ENCODE measurements at places on chromosomes 13 and 19.

- DNase-seq = no peak
Measured at GRCh38 chr13:79398127-79398526, 7.9 kb downstream of the RBM26 start.

DNA sequence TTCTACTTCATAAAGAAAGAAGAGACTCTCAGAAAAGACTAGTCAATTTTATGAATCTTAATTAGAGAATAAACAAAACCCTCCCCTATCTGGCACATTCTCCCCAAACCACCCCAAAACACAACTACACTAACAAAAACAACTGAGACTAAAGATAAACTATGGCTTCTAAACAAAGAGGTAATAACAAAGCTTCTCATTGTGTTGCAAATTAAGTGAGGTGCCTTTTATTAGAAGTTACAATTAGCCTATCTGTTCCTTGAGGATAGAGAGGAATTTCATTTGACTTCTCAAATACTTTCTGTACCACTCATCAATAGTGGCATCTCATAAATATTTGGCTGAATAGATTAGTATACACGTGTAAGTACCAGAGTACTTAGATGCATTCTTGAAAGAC, 1196.2 kb downstream of the PCDH9 start:
- no peak for DNase-seq

- no peak for DNase-seq
Measured at GRCh38 chr13:33497146-33497845, 211.7 kb upstream of the STARD13 start.

DNA sequence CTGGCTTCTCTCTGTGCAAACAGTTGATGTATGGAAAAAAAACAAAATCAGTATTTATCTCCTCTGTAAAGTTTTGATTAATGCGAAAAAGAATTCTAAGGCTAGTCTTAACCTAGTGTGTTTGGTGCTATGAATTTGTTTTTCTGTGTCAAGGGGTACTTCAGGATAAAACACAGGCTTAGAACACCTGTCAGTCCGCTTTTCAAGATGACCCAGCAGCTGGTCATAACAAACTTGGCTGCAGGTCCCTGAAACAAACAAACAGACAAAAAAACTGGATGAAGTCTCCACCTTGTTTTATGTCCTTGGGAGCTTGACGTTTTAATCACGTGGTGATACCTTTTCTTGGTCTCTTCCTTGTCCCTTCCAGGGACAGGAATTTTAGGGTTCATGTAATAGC, 689.3 kb downstream of the UQCRFS1 start:
- no peak for DNase-seq

- DNase-seq = peak; percentile 17
Measured at GRCh38 chr13:22793598-22794134, 387.1 kb upstream of the SGCG start.

DNA sequence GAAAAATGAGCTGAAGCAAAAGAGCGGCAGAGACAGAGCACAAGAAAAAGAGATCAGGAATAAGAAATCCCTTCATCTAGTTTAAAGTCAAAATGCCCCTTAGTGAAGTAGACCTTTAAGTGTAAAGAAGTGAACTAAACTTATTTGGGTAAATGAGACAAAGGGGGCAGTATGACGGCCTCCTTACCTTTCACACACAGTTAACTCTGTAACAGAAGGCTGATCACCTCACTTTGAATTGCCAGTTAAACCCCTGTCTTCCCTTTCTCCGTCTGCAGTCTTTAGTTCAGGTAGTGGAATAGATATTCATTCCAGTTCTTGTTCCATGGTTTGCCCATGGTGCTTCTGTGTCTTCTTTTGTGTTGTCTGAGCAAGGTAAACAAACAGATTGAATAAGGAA, 1029.8 kb downstream of the DIAPH3 start:
- DNase-seq = no peak

- DNase-seq = no peak
Measured at GRCh38 chr13:111470933-111471332, 150.5 kb downstream of the TEX29 start.

GRCh38 chr13:113057084-113057483, 48.5 kb upstream of the F7 start:
- DNase-seq = no peak

DNA sequence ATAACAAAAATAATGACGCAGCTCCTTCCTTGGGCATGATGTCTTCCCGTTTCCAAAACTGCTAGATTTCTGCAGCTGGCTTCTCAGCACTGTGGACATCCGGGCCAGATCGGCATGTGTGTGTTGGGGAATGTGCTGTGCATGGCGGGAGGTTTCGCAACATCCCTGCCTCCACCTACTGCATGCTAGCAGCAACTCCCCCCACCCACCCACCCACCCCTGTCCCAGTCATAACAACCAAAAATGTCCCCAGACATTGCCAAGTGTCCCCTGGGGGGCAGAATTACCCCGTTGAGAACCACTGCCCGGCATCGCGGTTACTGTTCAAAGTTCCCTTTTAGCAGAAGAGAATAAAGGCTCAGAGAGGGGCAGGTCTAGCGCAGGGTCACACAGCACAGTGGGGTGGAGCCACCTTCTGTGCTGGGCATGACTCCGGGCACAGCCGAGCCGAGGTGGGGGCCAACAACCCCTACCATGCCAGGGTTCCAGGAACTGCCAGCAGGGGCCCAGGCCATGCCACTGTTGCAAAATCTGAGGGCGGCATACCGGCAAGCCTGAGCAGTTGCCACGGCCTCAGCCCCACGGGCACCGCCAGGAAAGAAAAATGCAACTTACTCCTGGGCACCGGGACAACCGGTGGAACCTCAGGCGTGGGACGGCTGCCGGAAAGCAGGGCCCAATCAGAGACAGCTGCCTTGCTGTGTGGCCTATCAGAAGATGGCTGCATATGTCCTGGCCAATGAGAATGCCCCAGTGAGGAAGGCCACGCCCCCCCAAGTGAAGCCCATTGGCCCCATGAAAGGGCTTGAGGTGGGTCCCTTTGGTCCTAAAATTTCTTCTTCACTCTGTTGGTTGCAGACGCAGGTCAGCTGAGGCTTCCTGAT, 22.5 kb upstream of the NFIC start:
- DNase-seq = peak; percentile 87

DNA sequence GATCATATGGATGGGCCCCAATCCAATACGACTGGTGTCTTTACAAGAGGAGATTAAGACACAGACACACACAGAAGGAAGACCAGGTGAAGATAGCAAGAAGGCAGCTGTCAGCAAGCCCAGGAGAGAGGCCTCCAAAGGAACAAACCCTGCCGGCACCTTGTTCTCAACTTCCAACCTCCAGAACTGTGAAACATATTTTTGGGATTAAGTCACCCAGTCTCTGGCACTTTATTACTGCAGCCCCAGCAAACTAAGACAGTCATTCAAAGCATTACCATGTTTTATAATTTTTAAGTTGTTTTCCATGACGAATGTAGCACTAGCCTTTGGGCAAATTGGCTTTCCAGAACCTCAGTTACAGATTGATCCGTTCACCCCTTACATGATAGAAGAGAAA, 11.3 kb downstream of the STARD13 start:
- no peak for DNase-seq

GRCh38 chr19:18657590-18658365, 20.9 kb downstream of the KLHL26 start:
- DNase-seq = no peak

- DNase-seq = no peak
Measured at GRCh38 chr13:34250151-34250670, 432.3 kb downstream of the RFC3 start.
